Right ventricle myocardium superior (tissue), 1 donor: ENCODE measurements at places on chromosomes 3 and 15.

DNA sequence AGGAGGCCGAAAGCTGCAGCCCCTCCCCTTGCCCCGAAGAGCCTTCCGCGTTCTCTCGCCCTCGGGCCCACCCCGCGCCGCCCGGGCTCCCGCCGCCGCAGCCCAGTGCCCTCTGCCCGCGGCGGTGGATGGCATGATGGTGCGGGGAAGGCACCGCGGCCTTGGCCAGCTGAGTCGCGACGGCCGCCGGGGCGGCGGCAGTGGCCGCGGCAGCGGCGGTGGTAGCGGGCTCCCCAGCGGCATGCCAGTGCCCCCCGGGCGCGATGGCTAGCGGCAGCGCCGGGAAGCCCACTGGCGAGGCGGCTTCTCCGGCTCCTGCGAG is 1.2 kb downstream of the TLNRD1 start:
- DNase-seq, result no peak

DNA sequence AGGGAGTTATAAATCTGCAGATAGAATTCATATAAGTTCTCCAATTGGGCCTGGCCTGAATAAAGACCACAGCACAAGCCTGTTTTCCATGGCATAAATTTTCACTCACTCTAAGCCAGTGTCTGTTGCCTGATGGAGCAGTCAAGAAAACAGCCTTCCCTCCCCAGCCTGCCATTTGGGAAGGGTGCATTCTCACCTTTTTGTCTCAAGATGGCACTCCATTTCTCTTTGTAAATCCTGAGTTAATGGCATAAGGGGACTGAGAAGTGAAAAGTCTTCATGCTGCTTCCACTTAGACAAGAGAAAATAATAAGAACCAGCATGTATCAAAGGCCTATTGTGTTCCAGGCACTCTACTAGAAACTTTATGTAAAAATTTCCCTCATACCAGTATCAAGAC is 115.6 kb upstream of the MANF start:
- no peak for DNase-seq

- DNase-seq, result no peak
Measured at GRCh38 chr15:39312984-39313383, 267.9 kb upstream of the THBS1 start.

DNA sequence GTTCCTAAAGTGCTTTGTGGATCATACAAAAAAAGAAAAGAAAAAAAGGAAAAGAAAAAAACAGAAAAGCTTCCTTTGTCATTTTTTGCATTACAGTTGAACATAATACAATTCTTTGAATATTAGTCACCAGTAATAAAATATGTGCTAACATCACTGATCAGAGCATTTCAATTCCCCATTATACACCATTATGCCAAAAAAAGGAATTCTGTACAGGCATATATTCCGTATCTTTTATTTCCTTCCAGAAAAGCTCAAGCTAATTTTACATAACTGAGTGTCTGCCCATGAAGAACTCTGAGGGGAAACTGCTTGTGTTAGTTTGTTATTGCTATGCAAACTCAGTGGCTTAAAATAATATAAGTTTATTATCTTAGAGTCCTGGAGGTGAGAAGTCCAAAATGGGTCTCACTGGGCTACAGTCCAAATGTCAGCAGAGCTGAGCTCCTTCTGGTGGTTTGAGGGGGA is 377.9 kb downstream of the GAP43 start:
- DNase-seq, result no peak

DNA sequence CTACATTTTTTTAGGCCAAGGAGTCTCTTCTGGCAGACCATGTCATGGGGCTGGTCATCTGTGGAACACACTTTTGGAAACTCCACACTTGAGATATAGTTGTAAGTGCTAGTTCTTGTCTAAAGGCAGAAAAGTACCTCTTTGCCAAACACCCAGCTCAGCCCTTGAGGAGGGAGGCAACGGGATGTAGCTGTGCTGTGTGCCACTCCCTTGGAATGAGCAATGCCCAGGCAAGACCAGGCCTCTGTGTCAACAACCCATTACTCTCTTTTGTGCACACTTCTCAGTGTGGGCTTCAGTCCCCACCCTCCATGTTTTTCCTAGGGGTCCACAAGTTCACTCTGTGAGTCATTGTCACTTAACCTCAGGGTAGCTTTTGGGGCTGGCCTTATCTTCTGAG is 528.3 kb upstream of the CFAP20DC start:
- DNase-seq, result no peak
